ENCODE measurements at places on chromosomes 4 and X.

- ATAC-seq: peak; percentile 61
Observed at GRCh38 chr4:24690436-24690835, 104.9 kb upstream of the SOD3 start.

DNA sequence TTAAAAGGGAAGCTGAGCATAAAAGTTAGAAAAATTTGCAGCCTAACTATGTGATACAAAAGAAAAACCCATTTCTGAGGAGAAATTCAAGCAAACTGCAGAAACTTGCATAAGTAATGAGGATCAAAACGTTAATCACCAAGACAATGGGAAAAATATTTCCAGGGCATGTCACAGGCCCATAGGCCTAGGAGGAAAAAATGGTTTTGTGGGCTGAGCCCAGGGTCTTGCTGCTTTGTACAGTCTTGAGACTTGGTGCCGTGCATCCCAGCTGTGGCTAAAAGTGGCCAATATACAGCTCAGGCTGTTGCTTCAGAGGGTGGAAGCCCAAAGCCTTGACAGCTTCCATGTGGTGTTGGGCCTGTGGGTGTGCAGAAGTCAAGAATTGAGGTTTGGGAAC lies 37.7 kb upstream of the ADAMTS3 start:
- ATAC-seq: no peak

GRCh38 chr4:20616848-20617247 lies 83.4 kb upstream of the PACRGL start:
- ATAC-seq: no peak

GRCh38 chrX:38890326-38890725 lies 89.1 kb downstream of the MID1IP1 start:
- ATAC-seq: no peak

DNA sequence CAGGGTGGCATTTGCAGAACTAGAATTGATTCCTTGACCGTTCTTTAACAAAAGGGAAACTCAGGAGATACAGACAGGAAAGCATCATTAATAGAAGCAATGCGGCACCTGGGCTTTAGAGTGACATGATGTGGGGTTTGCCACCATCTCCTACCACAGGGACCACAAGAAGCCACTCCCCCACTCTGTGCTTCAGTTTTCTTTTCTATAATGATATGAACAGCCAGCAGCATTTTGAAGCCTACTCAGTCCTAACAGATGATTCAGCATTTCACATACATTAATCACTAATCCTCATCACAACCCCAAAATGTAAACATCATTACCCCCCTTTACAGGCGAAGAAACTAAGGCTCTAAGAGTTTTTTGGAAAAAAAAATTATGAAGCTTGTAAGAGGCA lies 22.9 kb downstream of the CCDC149 start:
- ATAC-seq: no peak
